A549 treated with CORT108297 at 1 μM for 4 hours (cell line): ENCODE measurements at places on chromosomes 3 and 15. TPM values are rescaled to one million over a fixed set of nuclear protein-coding genes. Genes with fewer than 3 reads are reported as not detected.

Gene IL5RA
- total RNA-seq = not detected in 5 replicates

Gene PSTPIP1
- total RNA-seq = 0.22 TPM in 1 of 5 replicates, not detected in the others

Gene GRM2
- total RNA-seq = 0.01 to 0.05 TPM (median 0.03 TPM) in 4 of 5 replicates, not detected in the other

Gene PIERCE2
- total RNA-seq = 4.3 to 4.8 TPM (median 4.6 TPM) in 5 replicates

Gene MYL3
- 0.12 to 0.25 TPM in 2 of 5 replicates, not detected in the others for total RNA-seq

Gene GOLGA6B
- total RNA-seq = 0.05 TPM in 1 of 5 replicates, not detected in the others

Gene RBM6
- 23.6 to 32.9 TPM (median 26.4 TPM) in 5 replicates for total RNA-seq

Gene ACTC1
- total RNA-seq = 0.13 to 0.38 TPM (median 0.24 TPM) in 5 replicates

Gene GPR156
- total RNA-seq = 0.25 to 0.54 TPM (median 0.46 TPM) in 5 replicates

Gene ACVR2B
- total RNA-seq = 1.9 to 2.9 TPM (median 2.6 TPM) in 5 replicates

Gene FBXO40
- total RNA-seq = not detected in 5 replicates

Gene TGM5
- total RNA-seq = not detected in 5 replicates

Gene CDCP1
- total RNA-seq = 10.5 to 12.8 TPM (median 12.0 TPM) in 5 replicates

Gene TMEM212
- not detected in 5 replicates for total RNA-seq

Gene HACD2
- 34.0 to 41.0 TPM (median 37.3 TPM) in 5 replicates for total RNA-seq

Gene KCNAB1
- not detected in 5 replicates for total RNA-seq

Gene ANKRD34C
- not detected in 5 replicates for total RNA-seq

Gene RTP1
- not detected in 5 replicates for total RNA-seq

Gene EBLN2
- total RNA-seq = 0.37 to 0.67 TPM (median 0.50 TPM) in 5 replicates

Gene TMPRSS7
- 0.02 to 0.18 TPM (median 0.09 TPM) in 5 replicates for total RNA-seq

Gene TM4SF4
- 27.9 to 41.0 TPM (median 35.9 TPM) in 5 replicates for total RNA-seq

Gene MAGEL2
- 0.01 to 0.02 TPM in 2 of 5 replicates, not detected in the others for total RNA-seq

Gene AZI2
- total RNA-seq = 38.9 to 47.6 TPM (median 40.5 TPM) in 5 replicates

Gene CCDC33
- 4.0 to 8.0 TPM (median 7.2 TPM) in 5 replicates for total RNA-seq

Gene GRAMD1C
- 0.23 to 1.2 TPM (median 0.43 TPM) in 5 replicates for total RNA-seq

Gene QTRT2
- total RNA-seq = 22.7 to 29.9 TPM (median 24.1 TPM) in 5 replicates

Gene NEK10
- 0.76 to 1.1 TPM (median 0.91 TPM) in 5 replicates for total RNA-seq

Gene TP63
- total RNA-seq = 0.35 to 0.57 TPM (median 0.37 TPM) in 5 replicates

Gene LEKR1
- total RNA-seq = 0.54 to 1.1 TPM (median 0.68 TPM) in 5 replicates
